ENCODE measurements at places on chromosomes 4 and X.
A peak's percentile ranks its signal among the peaks of the same experiment; 100 is the strongest.

- peak; percentile 24 for DNase-seq
Observed at GRCh38 chrX:15143050-15143824, 126.6 kb downstream of the ASB9 start.

DNA sequence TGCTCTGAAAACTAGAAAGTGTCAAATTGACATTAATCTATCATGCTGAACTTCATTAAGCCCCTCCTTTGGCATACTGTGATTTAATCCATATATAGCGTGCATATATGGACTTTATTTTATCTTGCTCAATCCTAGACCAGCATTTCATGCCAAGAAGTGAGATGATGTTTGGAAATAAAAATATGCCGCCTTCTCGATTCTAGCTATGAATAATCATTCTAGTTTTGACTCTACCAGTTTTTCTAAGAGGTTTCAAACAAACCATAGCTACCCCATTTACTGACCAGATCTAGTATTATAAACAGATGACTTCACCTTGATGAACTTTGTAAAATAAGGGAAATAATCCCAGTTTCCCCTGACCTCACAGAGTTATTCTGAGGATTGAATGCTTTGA, 95.0 kb downstream of the ARX start:
- no peak for DNase-seq

DNA sequence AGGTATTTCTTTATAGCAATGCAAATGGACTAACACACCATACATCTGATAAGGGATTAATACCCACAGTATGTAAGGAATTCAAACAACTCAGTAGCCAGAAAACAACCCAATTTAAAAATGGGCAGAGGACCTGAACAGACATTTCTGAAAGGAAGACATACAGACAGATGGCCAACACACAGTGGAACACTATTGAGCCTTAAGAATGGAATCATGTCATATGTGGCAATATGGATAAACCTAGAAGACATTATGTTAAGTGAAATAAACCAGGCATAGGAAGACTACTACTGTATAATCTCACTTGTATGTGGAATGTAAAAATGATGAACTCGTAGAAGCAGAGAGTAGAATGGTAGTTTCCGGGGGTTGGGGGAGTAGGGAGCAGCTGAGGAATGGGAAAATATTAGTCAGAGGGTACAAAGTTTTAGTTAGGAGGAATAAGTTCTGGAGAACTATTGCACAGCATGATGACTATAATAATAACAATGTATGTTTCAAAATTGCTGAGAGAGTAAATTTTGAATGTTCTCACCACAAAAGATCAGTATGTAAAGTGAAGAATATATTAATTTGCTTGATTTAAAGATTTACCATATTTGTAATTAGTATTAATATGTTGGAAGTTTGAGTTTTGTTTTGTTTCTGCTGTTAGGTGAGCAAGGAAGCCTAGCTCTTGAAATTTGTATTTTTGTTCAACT, 25.2 kb downstream of the WDR44 start:
- DNase-seq, result no peak

GRCh38 chrX:103417370-103417769, 41.0 kb downstream of the BEX3 start:
- no peak for DNase-seq

GRCh38 chr4:74433541-74434172, 11.3 kb upstream of the AREG start:
- no peak for DNase-seq

- no peak for DNase-seq
Observed at GRCh38 chrX:56313308-56313707, 81.2 kb downstream of the KLF8 start.

- no peak for DNase-seq
Observed at GRCh38 chrX:5672099-5672498, 556.6 kb downstream of the NLGN4X start.

DNA sequence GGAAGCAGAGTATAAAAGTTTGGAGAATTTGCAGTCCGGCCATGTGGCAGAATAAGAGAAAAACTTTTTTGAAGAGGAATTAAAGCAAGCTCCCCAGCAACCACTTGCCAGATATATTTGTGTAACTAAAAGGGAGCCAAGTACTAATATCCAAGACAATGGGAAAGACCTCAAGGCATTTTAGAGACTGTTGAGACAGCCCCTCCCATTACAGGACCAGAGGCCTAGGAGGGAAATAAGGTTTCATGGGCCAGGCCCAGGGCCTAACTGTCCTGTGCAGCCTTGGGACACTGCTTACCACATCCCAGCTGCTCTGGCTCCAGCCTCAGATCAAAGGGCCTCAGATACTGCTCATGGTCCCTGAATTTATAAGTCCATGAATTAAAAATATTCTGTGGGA, 659.4 kb downstream of the PCDH19 start:
- no peak for DNase-seq

DNA sequence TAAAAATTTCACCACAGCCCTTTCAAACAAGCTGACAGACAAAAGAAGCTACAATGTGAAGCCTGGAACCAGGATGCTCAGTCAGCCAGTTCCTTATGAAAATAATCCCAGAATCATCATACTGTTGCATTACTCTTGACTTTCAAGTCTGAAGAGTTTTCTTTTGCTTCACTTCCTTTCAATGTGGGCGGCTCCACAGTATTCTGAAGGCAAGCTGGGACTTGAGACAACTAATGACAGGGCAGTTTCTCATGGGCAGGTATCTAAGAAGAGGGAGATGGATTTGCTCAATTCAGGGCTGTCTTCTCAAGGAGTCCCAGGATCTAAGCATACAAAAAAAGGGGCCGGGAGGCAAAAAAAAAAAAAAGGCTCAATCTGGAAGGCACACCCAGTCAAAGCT, 173.4 kb downstream of the PAPSS1 start:
- no peak for DNase-seq

DNA sequence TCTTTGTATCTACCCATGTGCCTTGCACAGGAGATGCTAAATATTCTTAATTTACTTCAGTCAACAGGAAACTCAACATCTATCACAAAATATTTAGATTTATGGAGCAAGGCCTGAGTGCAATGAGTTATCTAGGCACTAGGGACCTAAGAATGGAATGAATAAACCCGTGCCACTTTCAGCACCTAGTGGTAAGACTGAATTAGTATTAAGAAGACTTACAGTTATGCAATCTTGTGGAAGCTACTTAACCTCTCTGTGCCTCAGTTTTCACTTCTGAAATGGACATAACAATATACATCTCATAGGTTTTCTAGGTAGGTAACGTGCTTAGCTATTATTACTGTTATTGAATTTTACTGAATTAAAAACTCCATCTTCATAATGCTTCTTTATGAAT, 144.6 kb upstream of the MAP3K15 start:
- DNase-seq, result no peak

Data from central memory CD4-positive, alpha-beta T cell (primary cell).